ENCODE measurements at places on chromosomes 2 and 18.

GRCh38 chr2:134261398-134262131 is 7.7 kb downstream of the MGAT5 start:
- DNase-seq, result no peak

- no peak for DNase-seq
Measured at GRCh38 chr2:15553951-15554350, 7.2 kb downstream of the NBAS start.

- DNase-seq, result no peak
Measured at GRCh38 chr2:169139145-169139544, 69.8 kb downstream of the DHRS9 start.

GRCh38 chr18:36931106-36931505 is 102.2 kb downstream of the KIAA1328 start:
- no peak for DNase-seq

DNA sequence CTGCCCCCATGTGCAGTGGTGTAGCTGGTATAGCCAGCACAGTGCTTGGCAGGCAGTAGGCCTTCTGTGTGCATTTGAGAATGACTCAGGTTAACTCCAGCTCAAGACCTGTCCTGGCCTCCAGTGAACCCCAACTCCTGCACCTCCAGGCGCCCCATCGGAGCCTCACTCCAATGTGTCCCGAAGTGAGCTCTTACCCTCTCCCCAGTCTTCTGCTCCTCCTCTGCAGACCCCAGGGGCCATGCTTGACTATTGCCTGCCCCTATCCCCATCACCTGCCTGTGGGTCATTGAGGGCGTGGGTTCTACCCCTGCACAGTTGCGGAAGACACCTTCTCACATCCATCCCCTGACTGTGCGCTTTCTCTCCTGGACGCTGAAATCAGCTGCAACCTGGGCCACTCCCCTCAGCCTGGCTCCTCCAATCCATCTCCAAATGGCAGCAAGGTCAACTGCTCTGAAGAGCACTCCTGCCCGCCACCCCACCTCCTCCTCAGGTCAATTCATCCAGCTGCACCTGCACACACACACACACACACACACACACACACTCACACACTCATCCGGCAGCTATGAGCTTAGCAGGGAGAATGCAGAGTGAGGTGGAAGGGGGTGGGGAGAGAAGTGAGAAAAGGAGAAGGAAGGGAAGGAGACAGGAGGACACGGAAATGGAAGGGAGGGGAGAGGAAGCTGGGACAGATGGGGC is 130.3 kb upstream of the GLI2 start:
- DNase-seq, result no peak

DNA sequence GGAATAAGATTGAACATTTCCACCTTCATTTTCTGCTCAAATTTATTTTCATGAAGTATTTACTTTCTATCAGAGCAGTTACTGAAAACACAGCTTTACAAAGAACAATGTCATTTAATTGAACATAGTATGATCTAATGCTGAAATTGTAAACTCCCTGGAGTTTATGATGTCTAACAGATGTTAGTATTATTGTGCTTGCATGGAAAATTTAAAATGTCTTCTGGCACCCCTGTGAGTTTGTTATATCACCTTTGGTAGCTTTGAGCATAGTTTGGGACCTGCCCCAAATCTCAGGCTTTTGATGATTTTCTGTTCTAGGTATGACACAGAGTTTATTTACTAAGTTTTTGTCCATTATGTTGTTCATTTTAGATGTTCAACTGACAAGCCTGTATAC is 28.1 kb downstream of the FAM171B start:
- DNase-seq, result no peak

DNA sequence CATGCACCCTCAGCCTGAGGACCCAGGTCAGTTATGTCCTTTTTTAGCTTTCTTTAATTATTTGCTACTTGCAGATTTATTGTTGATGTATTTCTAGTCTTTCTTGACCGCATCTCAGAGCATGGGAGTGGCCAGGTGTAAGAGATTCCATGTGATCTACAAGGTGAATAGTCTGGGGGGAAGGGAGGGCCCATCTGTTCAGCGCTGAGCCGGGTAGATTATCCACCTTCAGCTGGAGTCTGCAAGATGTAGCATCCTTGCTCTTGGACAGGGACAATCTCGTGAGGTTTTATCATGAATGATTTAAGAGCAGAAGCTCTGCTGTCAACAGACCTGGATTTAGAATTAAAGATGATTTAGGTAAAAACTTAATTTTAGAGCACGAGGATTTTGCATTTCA is 12.0 kb upstream of the DGKD start:
- no peak for DNase-seq

DNA sequence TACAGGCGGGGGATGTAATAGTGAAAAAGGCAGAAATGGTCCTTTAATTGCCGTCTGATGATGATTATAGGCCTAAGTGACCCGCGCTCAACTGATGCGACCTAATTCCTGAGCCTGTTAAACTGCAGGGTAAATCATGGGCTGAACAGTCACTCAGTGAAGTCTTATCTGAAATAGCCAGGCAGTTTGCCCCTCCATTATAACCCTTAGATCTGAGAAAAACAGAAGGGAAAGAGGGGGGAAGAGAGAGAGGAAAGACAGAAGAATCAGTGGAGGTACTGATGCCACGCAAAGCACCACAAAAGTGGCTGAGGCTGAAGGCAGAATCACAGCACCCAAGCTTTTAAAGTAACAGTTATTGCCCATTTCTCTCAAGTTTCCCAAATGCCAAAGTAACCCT is 73.1 kb upstream of the DNMT3A start:
- no peak for DNase-seq

DNA sequence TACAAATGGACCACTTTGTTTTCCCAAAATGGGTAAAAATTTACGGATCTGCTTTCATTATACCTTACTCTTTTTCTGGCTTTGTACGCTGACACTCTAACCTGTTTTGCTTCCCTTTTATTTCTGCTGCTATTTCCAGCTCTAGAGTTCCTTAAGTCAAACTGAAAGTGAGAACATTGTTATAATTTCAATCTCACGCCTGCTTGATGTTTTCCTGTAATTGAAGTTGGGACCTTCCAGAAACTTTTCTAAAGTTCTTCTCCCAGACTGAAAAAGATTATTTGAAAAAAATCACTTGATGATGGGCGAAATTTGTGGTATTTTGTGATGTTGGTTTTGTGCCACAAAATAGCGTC is 1.8 kb downstream of the GLS start:
- no peak for DNase-seq

GRCh38 chr2:67948506-67948905 is 114.3 kb downstream of the C1D start:
- no peak for DNase-seq

DNA sequence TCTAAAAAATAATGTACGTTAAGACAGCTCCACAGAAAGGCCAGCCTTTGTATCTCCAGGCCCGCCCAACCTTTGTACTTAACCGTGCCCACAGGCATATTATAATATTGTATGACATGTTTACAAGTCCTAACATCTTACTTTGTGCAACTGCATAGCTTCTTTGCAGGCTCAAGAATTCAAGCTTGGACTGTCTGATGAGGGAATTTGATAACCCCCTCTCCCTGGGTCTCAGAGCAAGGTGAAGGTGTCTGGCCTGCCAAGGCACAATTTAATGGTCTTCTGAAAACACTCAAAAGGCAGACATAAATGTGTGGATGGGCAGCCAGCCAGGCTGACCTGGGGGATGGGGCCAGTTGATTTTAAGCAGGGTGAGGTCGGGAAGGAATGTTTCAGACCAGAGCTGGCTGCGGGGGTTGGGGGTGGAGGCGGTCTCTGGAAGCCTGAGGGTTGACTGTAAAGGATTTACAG is 732.7 kb upstream of the FANCL start:
- DNase-seq, result no peak

DNA sequence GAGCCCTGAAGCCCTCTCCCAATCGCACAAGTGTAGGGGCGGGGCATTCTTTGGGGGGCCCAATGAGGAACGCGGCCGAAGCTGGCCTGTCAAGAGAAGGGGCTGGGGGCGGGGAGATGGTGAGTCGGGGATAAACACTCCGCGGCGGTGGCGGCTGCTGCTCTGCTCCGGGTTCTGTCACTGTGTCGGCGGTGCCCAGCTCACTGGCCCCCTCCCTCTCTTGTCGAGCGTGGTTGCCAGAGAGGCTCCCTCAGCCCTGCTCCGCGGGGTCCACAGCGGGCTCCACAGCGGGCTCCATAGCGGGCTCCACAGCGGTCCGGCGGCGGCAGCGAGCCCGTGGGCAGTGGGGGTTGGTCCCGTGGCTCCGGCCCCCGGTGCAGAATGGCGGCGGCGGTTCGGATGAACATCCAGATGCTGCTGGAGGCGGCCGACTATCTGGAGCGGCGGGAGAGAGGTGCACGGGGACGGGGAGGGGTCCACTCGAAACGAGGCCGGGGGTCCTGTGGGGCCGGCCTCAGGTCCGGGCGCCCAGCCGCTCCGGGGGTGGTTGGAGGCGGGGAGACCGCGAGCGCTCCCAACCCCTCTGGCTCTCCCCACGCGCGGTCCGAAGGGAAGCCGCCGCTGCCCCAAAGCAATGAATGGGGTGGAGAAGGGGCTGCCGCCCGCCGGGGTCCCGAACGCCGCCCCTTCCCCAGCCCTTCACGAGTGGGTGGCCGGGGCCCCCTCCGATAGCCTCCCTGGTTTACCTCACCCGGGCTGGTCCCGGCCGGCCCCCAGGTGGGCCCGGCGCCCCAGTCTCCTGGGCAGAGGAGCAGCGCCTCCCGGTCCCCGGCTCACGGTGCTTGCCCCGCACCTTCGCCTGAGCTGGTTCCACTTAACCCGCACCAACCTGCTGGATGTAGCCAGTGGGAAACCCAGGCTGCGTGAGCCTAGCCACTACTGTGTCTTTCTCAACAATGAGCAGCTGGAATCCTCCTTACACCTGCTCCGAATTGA is at the start of gene MXD1:
Gene MXD1, plus strand, starts transcription at position 160 of the 996 bp plus-strand sequence. Its CDS starts 222 bp downstream, at position 382.
- no peak for DNase-seq

DNA sequence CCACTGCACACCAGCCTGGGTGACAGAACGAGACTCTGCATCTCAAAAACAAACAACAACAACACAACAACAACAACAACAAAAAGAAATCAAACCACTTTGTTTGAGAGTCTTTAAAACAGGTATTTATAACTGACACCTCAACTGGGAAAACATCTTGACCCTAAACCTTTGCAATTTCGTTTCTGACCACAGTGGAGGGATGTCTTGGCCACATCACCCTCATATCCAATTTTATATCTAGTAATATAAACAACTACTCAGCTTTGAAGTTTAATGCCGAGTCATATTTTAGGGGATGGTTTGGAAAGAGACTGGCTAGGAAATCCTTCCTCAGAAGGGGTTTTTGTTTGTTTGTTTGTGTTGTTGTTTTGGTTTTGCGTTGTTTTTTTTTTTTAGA is 37.8 kb upstream of the RMDN2 start:
- no peak for DNase-seq

DNA sequence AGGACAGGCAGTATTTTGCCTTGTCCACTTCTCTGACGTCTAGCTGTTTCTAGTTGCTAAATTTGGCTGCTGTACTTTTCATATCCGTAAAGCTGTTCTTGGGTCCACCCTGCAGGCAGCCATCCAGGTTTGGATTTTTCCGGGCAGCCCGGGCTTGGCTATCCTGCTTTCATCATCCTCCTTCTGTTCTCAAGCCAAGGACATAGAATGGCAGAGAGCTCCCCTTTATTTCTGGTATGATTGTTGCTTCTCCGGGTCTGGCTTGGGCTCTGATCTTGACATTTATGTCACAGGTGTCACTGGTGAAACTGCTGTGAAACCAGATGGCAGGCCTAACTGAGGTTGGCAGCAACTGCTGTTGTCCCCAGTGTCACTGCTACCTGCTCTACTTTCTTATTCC is 35.5 kb downstream of the SCN2A start:
- no peak for DNase-seq

DNA sequence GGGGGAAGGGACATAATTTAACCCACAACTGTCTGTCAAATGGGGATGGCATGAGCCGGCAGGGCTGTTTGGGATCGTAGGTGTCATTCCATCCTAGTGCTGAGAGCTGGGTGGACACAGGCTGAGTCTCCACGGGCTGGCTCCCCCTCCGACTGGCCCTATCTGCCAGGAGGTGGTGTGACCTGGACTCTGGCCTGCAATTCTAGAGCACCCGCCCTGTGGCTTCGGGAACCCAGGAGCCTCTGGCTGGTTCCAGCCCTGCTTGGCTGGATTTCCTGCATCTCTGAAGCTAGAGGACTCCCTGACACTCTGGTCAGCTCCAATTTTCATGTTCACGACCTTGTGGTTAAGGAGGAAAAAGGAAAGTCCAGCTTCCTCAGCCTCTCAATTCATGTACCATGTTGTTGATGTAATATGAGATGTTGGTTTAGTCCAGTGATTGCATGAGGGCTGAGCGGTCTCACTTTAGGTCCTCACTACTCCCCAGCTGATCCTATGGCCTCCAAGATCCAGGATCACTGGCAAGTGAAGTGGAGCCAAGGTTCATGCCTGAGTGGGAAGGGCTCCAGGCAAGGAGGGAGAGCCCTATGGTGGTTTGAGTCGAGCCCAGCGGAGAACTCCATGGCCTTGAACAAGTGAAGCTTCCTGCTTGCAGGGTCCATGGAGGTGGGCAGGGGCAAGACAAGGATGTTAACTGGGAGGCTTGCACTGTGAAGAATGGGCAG is 169.1 kb downstream of the NDUFA10 start:
- peak; percentile 91 for DNase-seq

DNA sequence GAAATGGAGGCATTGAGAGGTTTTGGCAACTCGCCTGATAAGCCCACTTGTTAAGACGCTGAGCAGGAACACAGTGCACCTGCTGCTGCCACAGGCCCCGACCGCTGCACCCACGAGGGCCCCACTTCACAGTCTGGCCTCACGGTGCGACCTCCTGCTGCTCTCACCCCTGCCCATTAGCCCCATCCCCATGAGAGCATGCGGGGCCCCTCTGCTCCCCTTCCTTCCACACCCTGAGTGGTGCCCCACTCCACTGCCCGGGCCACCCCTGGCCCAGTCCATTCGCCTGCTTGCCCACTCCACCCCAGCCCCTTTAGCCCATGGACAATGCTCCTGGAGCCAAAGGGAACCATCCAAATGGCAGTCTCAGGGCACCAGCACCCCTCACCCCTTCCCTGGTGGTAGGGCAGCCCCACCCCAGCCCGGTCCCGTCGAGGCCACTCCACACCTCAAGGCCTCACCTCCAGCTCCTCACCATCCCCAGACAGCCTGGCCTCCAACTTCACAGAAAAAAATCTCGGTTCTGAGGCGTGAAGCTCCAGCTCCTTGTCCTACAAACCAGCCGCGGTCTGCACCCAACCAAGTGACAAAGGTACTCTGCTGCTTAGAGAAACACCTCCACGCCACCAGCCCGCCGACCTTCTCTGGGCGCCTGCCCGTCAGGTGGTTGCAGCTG is 6.7 kb upstream of the GPR55 start:
- DNase-seq, result peak; percentile 79

DNA sequence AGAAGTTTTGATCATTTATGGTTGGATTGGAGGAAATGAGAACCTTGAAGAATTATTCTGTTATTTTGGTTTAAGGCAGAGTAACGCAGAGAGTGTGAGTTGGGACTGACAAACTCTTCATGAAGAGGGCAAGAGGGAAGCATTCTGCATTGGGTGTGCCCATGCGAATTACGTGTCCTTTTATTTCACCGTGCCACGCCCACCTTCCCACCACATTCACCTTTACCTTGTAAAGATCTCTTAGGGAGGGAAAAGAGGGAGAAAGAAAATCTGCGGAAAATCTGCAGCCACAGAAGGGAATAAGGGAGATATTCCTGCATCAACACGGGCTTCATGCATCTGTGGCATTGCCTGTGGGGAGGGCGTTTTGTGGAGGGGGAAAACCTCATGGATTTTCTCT is 31.8 kb downstream of the SLC9A4 start:
- DNase-seq, result no peak

All from vagina (tissue), 2 donors.